Urinary bladder (tissue), 4 donors: ENCODE measurements at places on chromosomes 7 and 10. TPM values are rescaled to one million over a fixed set of nuclear protein-coding genes. Genes with fewer than 3 reads are reported as not detected.

- DNase-seq, result no peak
Observed at GRCh38 chr10:100960251-100960650, 9.1 kb upstream of the SEMA4G start.

- DNase-seq, result no peak
Observed at GRCh38 chr10:50316174-50316573, 64.9 kb upstream of the ASAH2 start.

GRCh38 chr10:14384116-14384730 lies 53.5 kb upstream of the FRMD4A start:
- DNase-seq, result no peak

- no peak for DNase-seq
Observed at GRCh38 chr7:116340201-116340847, 130.0 kb downstream of the TES start.

- DNase-seq, result no peak
Observed at GRCh38 chr10:14873090-14873760, 5.4 kb upstream of the SUV39H2 start.

DNA sequence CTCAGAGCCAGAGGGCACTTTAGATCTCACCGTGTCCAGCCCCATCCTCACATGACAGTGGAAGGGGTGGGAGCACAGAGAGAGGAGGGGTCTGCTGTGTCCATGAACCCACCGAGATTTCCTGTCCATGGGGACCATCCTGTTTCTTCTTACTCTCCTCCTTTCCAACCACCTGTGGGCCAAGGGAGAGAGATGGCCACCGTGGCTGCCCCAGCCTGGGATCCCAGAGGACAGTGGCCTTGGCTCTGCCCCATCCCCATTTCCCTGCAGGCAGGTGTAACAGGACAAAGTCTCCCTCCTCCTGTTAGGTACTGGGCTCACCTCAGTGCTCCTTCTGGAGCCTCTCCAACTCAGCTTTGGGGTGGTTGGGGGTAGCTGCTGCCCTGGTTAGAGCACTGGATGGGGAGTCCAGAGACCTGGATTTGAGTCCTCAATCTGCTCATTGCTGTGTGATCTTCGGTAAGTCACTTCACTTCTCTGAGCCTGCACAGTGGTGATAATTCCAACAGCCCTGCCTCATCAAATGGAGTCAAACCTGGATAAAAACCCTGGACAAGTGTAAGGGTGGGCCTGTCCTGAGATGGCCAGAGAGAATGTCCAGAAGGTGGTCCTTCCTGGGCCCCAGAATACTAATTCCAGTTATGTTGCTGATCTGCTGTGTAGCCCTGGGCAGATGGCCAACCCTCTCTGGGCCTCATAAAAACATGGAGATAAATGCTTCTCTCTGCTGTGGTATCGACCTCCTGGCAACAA lies 17.8 kb upstream of the PCBD1 start:
- no peak for DNase-seq

DNA sequence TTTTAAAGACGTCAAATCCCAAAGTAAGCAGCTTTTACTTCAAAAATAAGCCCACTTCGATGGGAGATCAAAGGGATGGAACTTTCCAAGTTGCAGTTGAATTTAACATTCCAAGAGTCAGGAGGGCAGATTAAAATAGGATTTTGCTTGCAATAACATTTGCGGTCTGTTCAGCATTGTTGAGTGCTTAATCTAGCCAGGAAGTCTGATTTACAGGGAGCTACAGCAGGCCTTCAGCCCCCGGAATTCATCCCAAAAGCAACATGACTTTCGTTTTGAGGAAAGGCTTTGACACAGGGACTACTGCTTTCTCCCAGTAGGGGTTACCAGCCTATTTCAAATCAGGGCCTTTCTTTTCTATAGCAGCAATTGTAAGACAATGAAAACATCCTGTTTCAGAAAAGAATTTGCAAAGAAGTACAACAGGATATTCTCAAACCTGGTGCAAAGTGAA lies 279.6 kb upstream of the PITRM1 start:
- DNase-seq, result no peak

DNA sequence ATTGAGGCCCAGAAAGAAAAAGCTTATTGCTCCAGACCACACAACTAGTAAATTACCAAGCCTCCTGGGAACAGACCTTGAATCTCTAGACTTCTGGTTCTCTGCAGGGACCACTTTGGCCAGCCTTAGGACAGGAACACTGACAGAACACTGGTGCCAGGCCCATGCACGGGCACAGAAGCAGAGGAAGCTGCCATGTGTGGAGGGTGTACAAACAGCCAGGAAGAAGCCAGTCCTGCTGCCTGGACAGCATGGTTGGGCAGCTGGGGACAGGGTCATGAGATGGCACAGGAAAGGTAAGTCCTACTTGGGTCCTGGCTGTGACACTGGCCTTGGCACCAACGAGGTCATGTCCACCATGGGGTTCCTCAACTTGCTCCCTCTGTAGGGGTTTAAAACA lies 19.2 kb downstream of the MMRN2 start:
- no peak for DNase-seq

- DNase-seq, result no peak
Observed at GRCh38 chr10:96789571-96790108, 42.5 kb upstream of the LCOR start.

GRCh38 chr7:75638594-75639070 lies 100.1 kb downstream of the HIP1 start:
- DNase-seq, result no peak

- DNase-seq, result no peak
Observed at GRCh38 chr7:133746305-133746704, 380.8 kb upstream of the LRGUK start.

TSC22D4 gene
- 16.6 TPM for total RNA-seq

DNA sequence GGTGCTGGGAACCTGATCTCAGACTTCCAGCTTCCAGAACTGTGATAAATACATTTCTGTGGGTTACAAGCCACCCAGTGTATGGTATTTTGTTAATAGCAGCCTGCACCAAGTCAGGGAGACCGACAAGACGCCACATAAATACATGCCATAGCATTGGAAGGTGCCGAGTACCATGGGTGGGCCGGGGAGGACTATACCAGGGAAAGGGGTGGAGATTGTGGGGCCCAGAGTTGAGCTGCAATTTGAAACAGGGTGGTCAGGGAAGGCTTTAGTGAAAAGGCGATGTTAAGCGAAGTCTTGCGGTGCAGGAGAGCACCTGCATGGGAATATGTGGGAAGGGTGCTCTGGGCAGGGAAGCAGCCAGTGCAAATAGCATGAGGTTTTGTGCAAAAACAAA lies 88.9 kb upstream of the LRRC4 start:
- no peak for DNase-seq

REEP3 gene
- total RNA-seq, result 82.6 TPM

DNA sequence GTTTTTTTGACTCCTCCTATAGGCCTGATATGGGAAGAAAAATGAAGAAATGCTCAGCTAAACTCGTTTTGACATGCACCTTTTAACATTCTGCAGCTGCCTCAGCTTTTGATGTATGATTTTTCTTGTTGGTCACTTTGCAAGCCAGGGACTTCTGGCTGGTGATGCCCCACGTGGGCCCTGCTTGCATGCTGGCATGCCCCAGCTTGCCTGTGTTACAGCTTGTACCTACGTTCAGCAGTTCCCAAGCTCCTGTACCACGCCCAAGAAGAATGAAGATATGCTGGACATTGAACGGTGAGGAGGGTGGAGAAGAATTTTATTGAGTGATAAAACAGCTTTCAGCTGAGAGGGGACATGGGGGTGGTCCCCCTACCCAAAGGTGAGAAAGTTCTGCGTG lies 245.6 kb upstream of the FZD8 start:
- no peak for DNase-seq

GRCh38 chr7:151709141-151710038 lies 167.5 kb downstream of the PRKAG2 start:
- DNase-seq, result no peak

GRCh38 chr10:71771821-71772617 lies 1.3 kb downstream of the VSIR start:
- no peak for DNase-seq

TMEM130 gene
- 9.5 TPM for total RNA-seq

KIAA1217 gene
- 18.0 TPM for total RNA-seq

GRCh38 chr10:78689584-78689935 lies 379.2 kb upstream of the ZMIZ1 start:
- DNase-seq, result no peak

GRCh38 chr10:775245-776075 lies 86.0 kb upstream of the DIP2C start:
- DNase-seq, result no peak

DNA sequence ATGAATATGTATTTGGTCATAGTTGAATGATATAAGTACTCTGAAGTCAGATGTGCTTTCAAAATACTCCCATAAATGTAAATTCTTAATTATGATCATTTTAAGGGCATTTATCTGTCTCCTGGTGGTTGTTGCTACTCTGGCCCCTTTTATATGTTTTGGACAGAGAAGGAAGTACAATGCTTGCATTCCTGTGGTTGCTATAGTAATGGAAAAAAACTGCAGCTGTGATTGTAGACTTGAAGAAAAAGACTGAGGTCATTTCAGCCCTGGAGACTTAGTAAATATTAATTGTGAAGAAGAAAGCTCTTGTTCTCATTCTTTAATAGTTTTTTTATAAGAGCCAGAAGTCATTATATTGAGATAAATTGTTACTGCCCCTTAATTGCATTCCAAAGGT lies 70.2 kb upstream of the FERD3L start:
- DNase-seq, result peak; percentile 63

CLDN4 gene
- 51.4 TPM for total RNA-seq

GRCh38 chr10:132876131-132876860 lies 66.1 kb downstream of the CFAP46 start:
- DNase-seq, result no peak

GRCh38 chr7:13179775-13180523 lies 492.5 kb downstream of the ARL4A start:
- no peak for DNase-seq

GRCh38 chr10:78913219-78914059 lies 155.3 kb upstream of the ZMIZ1 start:
- DNase-seq, result no peak

NAT16 gene
- not detected for total RNA-seq
